ENCODE measurements at places on chromosomes 7 and 10.

- DNase-seq, result no peak
Observed at GRCh38 chr7:118080947-118081346, 103.0 kb upstream of the LSM8 start.

DNA sequence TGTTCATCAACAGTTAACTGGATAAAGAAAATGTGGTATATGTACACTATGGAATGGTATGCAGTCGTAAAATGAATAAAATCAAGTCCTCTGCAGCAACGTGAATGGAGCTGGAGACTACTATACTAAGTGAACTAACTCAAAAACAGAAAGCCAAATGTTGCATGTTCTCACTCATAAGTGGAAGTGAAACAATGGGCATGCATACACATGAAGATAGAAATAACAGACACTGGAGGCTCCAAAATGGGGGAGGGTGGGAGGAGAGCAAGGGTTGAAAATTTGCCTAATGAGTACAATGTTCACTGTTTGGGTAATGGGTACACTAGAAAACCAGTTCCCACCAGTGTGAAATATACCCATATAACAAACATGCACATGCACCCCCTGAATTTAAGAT, 179.5 kb downstream of the ZWINT start:
- DNase-seq, result no peak

GRCh38 chr7:123635551-123636359, 19.9 kb upstream of the LMOD2 start:
- DNase-seq, result peak; percentile 54

DNA sequence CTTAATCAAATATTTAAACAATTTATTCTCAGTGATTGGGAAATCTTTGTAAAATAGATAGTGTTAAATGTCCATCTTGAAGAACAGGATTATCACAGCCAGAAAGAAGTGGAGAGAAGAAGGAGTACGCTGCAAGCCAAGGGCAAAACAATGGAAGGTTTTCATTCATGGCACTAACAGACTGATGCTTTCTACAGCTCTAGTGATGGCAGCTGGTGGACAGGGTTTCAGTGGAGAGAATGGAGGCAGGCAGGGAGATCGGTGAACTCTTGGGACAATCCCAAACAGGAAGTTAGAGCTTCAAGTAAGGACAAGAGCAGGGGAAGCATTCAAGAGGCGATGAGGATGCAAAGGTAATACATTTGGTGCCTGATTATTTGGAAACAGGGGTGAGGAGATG, 207.0 kb downstream of the JAZF1 start:
- DNase-seq, result no peak

DNA sequence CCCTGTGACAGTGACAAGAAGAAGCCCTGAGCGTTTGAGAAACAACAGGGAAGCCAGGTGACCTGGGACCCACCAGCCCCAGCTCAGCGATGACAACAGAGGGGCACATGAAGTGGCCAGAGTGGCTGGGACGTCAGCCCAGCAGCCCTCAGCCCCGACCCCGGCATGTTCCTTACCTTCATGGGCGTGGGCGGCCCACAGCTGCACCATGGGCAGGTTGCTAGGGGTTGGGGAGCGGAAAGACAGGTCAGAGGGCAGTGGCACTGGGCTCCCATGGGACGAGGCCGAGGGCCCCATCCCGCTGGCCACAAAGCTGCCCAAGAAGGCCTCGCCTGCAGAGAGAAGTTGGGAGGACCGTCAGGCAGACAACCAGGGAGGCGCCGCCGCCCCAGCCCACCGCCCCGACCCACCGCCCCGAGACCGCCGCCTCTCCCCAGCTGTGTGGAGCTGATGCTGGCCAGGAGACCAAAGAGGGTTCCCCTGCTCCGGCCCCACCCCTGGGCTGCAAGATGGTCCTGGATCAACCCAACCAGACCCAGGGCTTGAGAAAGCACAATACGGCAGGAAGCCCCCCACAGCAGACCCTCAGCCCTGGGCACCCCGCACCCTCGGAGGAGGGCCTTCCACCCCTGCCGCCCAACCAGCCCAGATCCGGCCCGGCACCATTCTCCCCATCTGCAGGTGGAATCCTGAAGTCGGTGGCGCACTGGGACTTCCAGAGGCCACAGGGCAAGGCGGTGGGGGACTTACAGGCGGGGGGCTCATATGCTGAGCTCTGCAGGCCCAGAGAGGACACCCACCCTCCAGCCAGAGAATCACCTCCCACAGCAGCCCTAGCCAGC, 29.1 kb downstream of the TNRC18 start:
- no peak for DNase-seq

DNA sequence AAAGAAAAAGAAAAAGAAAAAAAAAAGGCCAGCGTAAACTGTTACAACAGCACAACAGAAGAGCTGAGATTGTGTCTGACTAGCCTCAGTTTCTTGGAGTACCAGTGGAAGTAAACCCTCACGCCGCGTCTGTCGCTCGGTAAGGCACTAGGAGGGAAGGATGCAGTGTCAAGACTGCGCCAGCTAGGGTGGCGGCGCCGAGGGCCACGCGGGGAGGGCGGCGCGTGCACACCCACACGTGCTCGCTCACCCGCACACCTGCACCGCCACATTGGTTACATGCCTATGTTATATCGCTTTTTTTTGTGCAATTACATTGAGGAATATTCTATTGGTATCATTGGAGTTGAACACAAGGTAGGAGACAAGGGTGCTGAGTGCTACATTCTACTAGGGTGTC, 48.2 kb downstream of the CLEC2L start:
- DNase-seq, result no peak

GRCh38 chr7:46784732-46785131, 797.2 kb downstream of the TNS3 start:
- no peak for DNase-seq

DNA sequence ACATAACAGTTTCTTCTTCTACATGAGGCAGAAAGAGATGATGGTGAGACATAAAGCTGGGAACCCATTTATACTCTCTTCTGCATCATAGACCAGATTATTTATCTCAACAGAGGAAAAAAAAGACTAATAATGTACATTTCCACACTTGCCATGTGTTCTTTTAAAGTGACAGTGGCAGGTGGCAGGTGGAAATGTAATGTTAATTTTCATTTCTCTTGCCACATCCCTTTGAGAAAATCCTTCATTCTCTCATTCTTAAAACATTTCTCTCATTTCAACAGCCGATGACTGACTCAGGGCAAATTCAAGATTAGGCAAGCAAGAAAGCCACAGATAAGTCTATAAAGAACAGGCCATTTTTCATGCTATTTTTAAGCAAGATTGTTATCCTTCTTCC, 635.6 kb upstream of the SORCS1 start:
- no peak for DNase-seq

DNA sequence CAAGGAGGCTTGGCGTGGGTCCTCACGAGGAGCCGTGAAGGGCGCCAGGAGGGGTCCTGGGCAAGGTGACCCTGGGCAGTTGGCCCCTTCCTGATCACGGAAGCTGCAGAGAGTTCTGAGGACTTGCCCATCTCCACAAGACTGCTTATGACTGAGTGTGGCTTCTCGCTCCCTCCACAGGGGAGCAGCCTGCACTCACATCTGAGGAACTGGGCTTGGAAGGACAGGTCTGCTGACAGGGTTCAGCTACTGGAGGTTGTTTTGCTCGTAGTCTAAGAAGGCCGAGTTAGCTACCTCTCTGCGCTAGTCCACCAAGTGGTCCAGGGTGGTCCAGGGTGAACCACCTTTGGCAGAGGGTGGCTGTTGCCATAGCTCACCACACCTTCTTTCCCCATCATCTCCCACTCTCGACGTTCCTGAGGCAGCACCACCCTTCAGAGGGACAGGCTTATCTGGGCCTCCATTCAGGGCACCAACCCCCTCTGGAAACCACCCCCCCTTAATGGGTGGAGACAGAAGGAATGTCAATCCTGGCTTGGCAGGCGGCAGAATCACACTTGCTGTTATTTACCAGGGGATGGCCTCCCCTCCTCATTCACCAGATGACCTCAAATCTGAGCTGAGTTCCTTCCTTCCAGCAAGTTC, 38.2 kb downstream of the FAM53B start:
- DNase-seq, result no peak

GRCh38 chr7:26135551-26135950, 16.4 kb upstream of the NFE2L3 start:
- no peak for DNase-seq

DNA sequence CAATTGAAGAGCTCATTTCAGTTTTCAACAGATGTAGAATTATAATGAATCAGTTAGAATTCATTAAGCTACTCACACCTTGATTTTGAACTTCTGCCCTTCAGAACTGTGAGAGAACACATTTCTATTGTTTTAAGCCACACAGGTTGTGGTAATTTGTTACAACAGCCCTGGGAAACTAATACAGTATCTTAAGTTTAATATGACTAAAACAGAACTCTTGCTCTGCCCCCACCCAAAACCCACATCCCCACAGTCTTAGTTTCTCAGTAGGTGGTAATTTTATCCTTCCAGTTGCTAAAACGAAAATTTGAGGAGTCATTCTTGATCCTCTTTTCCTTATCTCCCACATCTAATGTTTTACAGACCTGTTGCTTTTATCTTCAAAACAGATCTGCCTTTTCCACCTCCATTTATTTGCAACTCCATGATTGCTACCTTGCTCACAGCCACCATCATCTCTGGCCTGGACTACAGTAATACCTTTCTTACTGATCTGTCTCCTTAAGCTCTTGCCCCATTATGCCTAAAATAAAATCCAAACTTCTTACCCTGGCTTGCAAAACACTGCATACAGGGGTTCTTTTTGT, 72.8 kb upstream of the NXPH1 start:
- no peak for DNase-seq

DNA sequence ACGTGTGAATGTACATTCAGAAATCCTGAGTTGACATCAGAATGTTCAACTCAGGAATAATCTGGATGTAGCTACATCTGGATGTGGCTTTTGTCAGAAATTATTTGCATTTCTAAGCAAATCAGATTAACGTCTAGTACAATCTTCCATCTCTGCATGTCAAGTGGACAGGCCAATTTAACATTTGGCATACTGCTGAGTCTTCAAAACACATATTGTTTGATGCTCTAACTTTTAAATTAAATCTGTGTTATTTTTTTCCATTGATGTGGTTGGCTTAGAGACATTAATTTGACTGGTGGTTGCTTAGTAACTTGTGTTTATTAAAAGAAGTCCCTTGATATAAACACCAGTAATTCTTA, 3.4 kb downstream of the STAMBPL1 start:
- DNase-seq, result no peak

- peak; percentile 15 for DNase-seq
Observed at GRCh38 chr7:102044984-102045673, 227.7 kb downstream of the CUX1 start.

- no peak for DNase-seq
Observed at GRCh38 chr7:26329520-26330255, 38.0 kb downstream of the SNX10 start.

GRCh38 chr7:152462995-152463708, 27.3 kb upstream of the KMT2C start:
- DNase-seq, result peak; percentile 85

DNA sequence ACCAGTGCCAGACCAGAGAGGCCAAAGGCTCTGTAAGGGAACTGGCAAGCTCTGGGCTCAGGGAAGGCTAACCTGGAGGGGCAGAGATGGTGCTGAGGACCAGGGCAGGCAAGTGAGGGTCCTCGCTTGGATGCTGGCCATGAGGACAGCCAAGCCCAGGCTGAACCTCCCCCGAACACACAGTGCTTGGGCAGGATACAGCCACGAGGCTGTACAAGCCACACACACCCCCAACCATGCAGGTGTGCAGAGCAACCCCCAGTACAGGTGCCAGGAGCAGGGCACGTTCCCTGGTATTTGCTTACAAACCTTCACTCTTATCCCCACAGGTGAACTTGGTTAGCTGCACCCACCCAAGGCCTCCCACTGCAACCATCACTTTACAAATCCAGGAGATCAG, 185.7 kb downstream of the GRID1 start:
- DNase-seq, result no peak

GRCh38 chr10:6038071-6038631, 24.0 kb downstream of the IL2RA start:
- DNase-seq, result no peak

DNA sequence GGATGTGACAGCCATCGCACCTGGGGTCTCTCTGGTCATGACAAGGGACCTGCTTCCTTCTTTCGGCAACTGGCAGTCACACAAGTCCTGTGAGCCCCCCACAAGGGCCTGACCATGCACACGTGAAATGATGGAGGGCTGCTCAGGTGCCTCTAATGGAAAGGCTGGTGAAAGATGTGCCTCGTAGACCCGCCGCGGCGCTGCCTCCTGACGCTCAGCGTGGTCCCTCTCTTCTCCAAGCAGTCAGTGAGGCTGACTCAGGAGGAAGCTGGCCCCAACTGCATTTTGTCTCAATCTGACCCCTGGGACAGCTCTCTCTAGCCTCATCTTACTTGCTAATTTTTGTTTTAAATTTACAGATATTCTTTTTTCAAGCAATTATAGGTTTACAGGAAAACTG, 100.9 kb downstream of the MAD1L1 start:
- DNase-seq, result no peak

DNA sequence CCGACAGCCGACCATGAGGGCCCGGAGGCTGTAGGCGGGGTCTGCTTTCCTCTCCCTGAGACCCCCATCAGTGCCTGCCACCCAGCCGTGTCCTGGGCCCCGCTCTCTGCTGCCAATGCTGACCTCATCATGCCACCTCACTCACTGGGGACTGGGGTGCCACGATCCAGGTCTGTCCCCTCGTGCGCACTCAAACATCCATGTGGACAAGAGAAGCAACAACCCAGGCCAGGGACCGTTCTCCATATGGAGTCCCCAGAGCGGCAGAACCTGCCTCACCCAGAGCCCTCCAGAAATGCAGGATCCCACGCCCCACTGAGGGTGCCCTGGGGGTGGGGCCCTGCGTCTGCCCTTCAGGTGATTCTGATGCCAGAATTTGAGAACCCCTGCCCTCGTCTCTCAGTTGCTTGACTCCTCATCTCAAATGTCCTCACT, 210.0 kb upstream of the PPP2R2D start:
- no peak for DNase-seq

GRCh38 chr7:79410345-79410744, 43.1 kb downstream of the MAGI2 start:
- no peak for DNase-seq

DNA sequence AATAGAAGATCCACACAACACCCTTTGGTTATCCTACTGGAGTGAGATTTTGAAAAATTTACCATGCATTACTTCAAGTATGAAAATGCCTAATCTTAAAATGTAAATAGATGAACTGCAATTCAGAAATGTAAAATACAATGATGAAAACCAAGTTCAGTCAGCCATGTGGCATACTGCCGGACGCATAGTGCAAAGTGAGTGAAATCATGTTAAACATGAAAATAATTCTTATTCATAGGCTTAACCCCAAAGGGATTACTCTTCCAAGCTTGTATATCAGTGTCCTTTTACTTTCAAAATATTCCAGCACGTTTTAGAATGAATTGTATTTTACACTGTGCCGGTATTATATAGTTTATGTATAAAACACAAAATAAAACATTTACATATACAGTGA, 99.8 kb downstream of the THSD7A start:
- no peak for DNase-seq

DNA sequence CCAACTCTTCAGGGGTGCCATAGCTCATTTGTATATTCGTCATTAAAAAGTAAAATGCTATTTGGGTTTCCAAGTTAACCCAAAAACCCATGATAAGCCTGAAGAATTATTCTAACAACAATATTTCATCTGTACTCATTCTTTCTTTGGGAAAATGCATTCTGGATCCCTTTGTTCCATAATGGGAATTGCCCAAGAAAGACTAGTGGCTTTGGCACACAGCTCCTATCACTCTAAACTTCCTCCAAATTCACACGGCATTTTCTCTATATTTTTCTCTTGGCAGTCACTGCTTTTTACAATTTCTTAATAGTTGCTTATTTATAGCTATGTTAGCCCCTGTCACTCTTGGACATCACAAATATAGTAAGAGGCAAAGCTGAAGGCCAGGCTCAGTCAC, 29.1 kb downstream of the CHCHD3 start:
- DNase-seq, result no peak
